ENCODE measurements at places on chromosomes 3 and 15. TPM values are rescaled to one million over a fixed set of nuclear protein-coding genes. Genes with fewer than 3 reads are reported as not detected.

MUSTN1 gene
- total RNA-seq: 23.9 TPM

HYKK gene
- 10.4 TPM for total RNA-seq

TIMP4 gene
- 13.2 TPM for total RNA-seq

LRRIQ4 gene
- total RNA-seq: not detected

BOC gene
- 114 TPM for total RNA-seq

THSD4 gene
- total RNA-seq: 21.1 TPM

LMAN1L gene
- not detected for total RNA-seq
